ENCODE measurements at places on chromosomes 6 and 20.

GRCh38 chr6:2448826-2449571 is 203.6 kb upstream of the GMDS start:
- DNase-seq = peak; percentile 76

- DNase-seq = no peak
Measured at GRCh38 chr6:26087284-26088115, at the start of gene HFE. Gene HFE, plus strand, starts transcription at chr6:26087429. Its CDS starts 12 bp downstream, at chr6:26087441.

DNA sequence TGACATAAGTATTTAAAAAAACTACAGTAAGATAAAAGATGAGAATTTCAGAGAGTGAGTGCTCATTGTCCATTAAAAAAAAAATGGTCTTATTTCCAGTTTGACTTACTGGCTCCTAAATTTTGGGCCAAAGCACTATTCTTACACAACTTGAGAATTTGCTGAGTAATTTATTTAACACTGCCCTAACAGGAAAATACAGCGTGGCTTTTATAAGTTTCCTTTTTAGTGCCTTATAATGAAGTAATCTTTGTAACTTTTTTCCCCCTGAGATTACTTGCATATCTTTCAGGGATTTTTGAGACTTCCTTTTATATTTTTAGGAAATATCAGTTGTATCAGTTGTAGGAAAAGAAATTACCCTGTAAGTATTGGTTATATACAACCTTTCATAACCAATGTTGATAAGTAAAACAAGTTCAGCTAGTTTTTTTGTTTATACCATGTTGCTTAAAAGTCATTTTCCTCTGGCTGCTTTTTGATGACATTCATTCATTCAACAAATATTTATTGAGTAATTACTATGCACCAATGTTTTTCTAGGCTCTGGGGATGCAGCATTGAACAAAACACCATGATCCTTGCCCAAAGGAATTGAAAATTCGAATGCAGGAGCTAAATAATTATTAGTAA is 106.4 kb upstream of the SGK1 start:
- no peak for DNase-seq

- DNase-seq = no peak
Measured at GRCh38 chr6:50905297-50905696, 86.6 kb downstream of the TFAP2B start.

GRCh38 chr20:57198132-57199072 is 68.0 kb downstream of the BMP7 start:
- DNase-seq = no peak

DNA sequence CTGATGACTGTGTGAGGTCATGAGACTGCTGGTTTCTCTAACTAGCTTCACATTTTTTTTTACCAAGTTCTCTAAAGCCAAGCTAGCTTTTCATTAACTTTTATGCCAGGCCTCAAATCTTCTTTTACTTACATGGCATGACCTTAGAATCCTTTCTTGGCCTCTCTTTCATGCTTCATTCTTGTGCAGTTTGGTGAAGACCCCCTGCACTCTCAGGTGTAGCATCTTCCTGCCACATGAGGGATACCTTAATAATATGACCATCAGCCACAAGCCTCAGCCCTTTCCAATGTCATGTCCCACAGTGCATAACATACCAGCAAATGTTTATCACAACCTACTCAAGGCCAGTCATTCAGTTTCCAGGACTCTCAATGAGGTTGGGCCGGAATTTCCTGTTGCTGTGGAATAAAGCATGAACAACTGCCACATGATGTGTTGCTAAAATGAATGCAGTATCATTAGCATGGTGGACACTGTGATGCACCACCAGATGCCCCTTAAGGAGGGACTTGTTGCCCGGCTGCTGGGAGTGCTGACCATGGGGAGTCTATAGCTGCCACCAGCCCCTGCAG is 72.2 kb downstream of the RIN2 start:
- DNase-seq = no peak

DNA sequence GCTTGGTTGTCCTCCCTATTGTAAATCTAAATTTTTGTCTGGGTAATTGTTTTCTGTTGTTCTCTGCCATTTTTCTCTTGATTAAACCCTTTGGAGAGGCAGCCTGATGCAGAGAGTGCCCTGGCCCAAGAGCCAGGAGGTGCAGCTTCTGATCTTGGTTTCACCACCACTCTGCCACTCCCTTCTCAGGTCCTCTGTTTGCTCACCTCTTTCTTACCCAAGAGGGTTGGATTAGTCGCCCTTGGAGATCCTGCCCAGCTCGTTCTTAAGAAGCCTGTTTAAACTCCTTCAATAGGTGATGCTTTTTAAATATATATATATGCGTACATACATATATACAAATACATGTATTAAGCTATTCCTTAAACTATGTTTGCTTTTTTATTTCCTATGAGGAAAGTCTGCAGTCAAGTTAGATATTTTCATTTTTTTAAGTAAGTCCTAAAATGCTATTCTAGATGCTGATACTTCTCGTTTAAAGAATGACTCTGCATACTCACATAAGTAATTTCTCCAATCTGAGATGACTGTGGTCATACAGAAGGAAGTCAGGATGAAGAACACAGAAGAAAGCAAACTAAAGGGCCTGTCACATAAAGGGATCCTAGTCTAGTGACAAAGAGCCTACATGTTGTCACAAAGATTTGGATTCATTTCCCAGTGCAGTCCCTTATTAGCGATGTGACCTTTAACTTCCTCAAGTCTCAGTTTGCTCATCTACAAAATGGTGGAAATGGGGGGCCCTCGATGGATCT is 19.9 kb downstream of the TPD52L1 start:
- no peak for DNase-seq

- DNase-seq = no peak
Measured at GRCh38 chr20:19624221-19624965, 133.7 kb upstream of the RIN2 start.

DNA sequence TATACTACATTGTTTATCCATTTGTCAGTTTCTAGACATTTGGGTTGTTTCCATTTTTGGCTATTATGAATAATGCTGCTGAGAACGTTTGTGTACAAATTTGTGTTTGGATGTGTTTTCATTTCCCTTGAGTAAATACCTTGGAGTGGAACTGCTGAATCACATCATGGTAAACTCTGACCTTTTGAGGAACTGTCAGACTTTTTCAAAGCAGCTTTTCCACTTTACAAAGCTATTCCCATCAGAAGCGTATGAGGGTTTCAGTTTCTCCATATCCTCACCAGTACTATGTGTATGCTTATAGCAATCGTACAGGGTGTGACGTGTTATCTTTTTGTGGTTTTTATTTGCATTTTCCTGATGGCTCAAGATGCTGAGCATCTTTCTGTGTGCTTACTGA is 103.7 kb downstream of the MYO6 start:
- DNase-seq = no peak

GRCh38 chr6:42450477-42451332 is 1.0 kb downstream of the TRERF1 start:
- no peak for DNase-seq

DNA sequence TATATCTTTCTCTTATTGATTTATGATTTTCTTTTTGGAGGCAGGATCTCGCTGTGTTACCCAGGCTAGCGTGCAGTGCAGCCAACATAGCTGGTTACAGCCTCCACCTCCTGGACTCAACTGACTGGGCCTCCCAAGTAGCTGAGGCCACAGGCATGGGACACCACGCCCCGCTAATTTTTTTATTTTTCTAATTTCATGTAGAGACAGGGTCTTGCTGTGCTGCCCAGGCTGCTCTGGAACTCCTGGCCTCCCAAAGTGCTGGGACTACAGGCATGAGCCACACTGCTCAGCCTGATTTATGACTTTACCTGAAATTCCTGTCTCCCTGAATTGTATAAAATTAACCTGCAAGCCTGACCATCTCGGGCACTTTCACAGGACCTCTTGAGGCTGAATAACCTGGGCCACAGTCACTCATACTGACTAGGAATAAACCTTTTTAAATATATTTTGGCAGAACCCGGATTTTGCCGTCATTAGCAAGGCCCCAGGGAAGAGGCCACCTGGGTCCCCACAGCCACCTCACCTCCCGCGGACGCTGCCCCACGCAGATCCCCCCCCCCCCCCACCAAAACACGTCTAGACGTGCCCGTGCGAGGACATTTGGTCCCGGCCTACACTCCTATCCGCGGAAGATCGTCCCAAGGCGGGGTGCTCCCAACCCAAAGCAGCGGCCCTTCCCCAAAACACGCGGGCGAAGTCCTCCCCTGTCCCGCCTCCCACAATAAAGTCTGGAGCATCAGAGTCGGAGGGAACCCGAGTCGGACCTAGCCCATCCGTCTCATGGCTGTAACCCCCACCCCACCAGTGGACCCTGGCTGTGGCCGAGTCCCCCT is 902 bp downstream of the ZNF337 start:
- DNase-seq = no peak

DNA sequence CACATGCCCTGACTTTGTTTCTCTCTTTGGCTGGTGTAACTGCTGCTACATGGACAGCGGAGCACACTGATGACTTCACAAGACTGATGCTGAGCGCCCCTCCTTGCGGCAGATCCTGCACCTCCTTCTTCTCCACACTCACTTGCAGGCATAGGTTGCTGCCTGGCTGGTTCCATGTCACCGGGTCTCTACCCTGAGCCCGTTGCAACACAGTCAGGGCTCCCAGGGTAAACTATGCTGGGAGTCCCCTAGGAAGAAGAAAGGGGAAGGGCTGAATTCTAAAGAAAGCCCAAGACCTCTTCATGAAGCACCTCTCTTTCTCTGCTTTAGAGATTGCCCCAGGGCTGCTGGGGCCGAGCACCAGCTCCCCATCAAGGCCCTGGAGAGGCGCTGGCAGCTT is 83.3 kb upstream of the DUSP22 start:
- no peak for DNase-seq
